ENCODE measurements at places on chromosomes 16 and 17. TPM values are rescaled to one million over a fixed set of nuclear protein-coding genes. Genes with fewer than 3 reads are reported as not detected.
A peak's percentile ranks its signal among the peaks of the same experiment; 100 is the strongest.

DNA sequence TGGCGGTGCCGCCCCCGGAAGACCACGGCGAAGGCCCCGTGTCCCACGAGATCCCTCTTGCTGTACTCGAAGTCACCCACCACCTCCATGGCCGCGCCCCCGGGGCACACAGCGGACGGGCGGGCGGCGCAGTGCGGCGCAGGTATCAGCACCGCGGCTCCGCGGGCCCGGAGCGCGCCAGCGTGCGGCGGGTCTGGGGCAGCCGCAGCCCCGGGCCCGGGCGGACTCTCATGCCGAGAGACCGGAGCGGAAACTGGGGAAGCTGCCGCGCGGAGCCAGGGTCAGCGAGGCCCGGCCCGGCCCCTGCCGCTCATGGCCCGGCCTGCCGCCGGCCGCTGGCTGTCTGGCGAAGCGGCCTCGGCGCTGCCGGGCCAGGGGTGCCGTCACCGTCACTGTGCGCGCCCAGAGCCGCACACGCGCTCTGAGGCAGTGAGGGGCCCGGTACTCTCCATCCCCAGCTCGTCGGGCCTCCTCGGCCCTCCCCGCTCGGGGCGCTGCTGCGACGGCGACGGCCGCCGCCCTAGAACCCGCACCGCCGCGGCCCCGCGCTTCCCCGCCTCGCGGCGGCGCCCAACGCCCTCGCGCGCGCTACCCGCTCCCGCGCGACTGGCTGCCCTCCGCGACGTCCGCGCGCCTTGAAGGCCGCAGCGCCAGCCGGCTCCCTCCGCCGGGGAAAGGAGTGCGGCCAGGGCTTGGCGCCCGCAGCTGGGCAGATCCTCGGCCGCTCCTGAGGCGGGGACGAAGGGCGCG is at the start of gene ULK2:
TSS of gene ULK2 (minus strand) at position 608 of the 750 bp plus-strand sequence. CDS start at position 89, 519 bp downstream.
- peak; percentile 72 for DNase-seq

GRCh38 chr17:80762076-80762475 is 217.4 kb downstream of the RPTOR start:
- DNase-seq: no peak

GRCh38 chr17:68603027-68603426 is 1.9 kb upstream of the FAM20A start:
- DNase-seq: no peak

DNA sequence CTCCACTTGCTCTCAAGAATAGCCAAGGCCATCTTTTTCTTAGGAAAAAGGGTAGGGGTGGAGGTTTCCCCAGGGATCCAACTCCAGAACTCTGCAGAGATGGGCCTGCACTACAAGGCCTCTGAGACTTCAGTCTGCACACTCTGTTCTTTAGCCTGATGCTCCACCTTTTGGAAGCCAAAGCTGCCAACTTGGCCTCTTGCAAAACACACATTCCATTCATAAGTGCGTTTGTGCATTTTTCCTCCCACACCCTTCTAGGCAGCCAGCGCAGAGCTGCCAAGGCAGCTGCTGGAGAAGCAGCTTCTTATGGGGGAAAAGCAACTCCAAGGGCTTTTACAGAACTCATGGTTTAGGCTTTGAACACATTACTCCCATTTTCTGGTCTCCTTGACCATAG is 45.3 kb downstream of the REXO5 start:
- DNase-seq: peak; percentile 64

- no peak for DNase-seq
These were observed 297.5 kb upstream of the XYLT1 start for GRCh38 chr16:17768257-17768656.

- peak; percentile 46 for DNase-seq
These were observed 35.2 kb upstream of the CBX4 start for GRCh38 chr17:79874329-79874981.

KRT27 gene
- total RNA-seq: not detected

POLR3K gene
- total RNA-seq: 18.4 TPM

GAS2L2 gene
- not detected for total RNA-seq

TANGO6 gene
- 21.2 TPM for total RNA-seq

ITGB3 gene
- 60.0 TPM for total RNA-seq

TBC1D3C gene
- not detected for total RNA-seq

SAMD14 gene
- total RNA-seq: 15.6 TPM

CSH2 gene
- not detected for total RNA-seq

All from endothelial cell of umbilical vein (primary cell).